ENCODE measurements at places on chromosomes 1 and 21. TPM values are rescaled to one million over a fixed set of nuclear protein-coding genes. Genes with fewer than 3 reads are reported as not detected.
A peak's percentile ranks its signal among the peaks of the same experiment; 100 is the strongest.

Gene OR2T35
- total RNA-seq, result not detected

Gene SAMD11
- total RNA-seq, result not detected

DNA sequence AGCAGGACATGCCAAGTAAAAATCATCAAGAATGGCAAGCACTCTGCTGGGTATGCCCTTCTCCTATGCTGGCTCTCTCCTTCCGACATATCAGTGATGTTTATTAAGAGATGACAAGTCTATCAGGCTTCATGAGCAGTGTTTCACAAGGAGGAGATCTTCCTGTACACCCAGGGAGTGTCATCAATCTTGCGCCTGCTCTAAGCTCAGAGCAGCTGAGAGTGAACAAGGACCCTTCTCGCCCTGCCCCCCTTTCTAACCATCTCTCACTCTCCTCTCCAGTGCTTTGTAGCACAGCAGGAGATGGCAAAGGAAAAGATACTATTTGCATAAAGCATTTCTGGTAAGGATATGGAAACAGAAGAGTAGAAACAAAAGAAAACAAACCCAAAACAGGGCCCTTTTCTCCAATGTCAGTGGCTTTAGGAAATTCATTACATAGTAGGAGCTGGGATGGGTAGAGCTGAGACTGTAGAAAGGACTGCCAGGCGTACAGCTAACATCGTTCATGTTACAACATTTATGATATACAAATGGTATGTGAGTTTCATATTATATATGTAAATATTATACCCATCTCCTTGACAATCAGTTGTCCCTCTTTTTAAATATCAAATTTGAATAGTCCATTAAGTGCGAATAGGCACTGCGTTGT lies 201.7 kb downstream of the NUF2 start:
- DNase-seq, result no peak

Gene SLC2A5
- not detected for total RNA-seq

Gene INTS11
- 134 TPM for total RNA-seq

- DNase-seq, result peak; percentile 19
Measured at GRCh38 chr1:111720977-111721786, 18.0 kb downstream of the INKA2 start.

Gene CHODL
- total RNA-seq, result not detected

Gene UBL4B
- total RNA-seq, result not detected

Gene CNTN2
- not detected for total RNA-seq

GRCh38 chr1:227323171-227323966 lies 5.1 kb upstream of the CDC42BPA start:
- no peak for DNase-seq

Gene SUSD4
- 0.18 TPM for total RNA-seq

DNA sequence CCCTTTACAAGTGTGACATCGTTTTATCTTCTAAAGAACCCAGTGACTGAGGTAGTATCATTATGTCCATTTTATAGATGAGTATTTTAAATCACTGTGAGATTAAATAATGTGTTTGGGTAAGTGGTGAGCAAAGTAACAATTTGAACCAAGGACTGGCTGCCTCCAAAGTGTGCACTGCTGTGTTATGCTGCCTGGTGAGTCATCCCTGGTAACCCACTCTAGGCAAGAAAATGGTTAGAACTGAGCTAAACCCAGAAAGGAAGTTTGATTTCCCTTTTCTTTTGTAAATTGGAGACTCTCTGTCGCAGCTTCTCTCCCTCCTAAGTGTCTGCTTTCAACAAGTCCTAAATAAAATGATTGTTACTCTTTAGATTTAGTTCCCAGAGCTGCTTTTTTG lies 342.8 kb upstream of the KAZN start:
- DNase-seq, result no peak

- DNase-seq, result no peak
Measured at GRCh38 chr1:117365350-117366176, 1.7 kb upstream of the MAN1A2 start.

Gene TNFRSF1B
- total RNA-seq, result 284 TPM

Gene GABPA
- 26.9 TPM for total RNA-seq

- no peak for DNase-seq
Measured at GRCh38 chr1:36857754-36858153, 176.6 kb downstream of the GRIK3 start.
